ENCODE measurements at places on chromosomes 1 and 21.

- DNase-seq = no peak
These were observed at the start of gene PTPRC for GRCh38 chr1:198638894-198639635. Gene PTPRC (plus strand): TSS chr1:198639040. CDS start chr1:198639269, 229 bp downstream.

DNA sequence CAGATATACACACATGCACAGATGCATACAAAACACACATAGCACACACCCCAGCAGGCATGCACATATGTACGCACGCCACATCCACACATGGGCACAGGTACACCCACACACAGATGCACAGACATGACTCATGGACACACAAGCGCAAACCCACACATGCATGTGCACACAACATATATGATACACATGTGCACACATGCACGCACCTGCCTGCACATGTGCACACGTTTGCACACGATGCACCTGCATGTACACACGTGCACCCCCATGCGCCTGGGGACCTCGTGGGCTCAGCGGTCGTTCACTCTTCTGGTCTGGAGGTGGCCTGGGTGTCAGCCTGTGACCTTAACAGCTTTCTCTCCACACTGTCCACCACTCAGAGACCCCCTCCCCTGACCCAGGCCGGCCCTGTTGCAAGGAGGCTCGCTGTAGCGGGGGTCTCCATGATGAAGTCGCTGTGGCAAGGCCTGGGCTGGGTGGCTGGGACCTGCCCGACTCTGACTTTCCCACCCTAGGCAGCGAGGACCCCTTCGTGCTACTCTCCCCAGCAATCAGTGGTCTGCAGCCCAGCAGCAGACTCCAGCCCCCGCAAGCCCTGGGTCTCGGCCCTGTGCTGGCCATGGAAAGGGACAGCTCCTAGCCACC lies 92.1 kb upstream of the TTC34 start:
- DNase-seq = no peak

DNA sequence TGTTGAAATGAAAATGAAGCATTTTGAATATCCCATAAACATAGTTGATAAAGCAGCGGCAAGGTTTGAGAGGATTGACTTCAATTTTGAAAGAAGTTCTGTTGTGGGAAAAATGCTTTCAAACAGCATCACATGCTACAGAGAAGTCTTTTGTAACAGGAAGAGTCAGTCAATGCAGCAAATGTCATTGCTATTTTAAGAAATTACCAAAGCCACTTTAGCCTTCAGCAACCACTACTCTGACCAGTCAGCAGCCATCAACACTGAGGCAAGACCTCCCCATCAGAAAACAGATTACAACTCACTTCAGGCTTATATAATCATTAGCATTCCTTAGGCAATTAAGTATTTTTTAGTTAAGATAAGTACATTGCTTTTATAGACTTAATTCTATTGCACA lies 33.8 kb upstream of the FCRL3 start:
- no peak for DNase-seq

DNA sequence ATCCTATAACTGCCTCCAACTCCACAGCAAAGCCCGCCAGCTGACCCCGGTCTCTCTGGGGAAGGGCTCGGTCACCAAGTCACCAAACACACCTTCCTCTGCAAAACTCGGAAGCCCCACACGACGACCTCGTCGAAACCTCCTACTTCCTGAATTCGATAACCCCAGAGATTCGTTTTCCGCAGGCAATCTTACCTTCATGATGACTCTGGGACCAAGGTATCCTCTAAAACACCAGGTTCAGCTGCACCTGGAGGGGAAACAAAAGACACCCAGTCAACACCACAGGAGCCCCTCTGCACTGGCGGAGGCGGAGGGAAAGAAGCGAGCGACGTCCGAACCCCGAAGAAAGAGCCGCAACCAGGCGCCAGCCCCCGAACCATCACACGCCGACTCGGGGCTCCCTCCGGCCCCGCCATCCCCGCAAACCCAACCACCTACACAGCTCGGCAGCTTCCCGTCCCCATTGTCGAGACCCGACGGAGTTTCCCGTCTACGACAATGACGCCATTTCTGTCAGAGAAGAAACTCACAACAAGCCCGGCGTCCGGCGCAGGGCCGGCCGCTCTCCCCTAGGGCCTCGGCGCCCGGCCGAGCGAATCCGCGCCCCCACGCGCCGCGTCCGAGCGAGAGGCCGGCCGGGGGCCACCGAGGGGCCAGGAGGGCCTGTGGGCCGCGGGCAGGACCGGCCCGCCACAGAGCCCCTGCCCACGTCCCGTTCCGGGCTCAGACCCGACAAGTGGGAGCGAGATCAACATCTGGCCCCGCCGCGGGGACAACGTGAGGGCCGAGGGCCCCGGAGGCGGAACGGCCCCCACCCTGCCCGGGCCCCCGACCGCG lies 1.0 kb downstream of the ARID4B start:
- peak; percentile 32 for DNase-seq

DNA sequence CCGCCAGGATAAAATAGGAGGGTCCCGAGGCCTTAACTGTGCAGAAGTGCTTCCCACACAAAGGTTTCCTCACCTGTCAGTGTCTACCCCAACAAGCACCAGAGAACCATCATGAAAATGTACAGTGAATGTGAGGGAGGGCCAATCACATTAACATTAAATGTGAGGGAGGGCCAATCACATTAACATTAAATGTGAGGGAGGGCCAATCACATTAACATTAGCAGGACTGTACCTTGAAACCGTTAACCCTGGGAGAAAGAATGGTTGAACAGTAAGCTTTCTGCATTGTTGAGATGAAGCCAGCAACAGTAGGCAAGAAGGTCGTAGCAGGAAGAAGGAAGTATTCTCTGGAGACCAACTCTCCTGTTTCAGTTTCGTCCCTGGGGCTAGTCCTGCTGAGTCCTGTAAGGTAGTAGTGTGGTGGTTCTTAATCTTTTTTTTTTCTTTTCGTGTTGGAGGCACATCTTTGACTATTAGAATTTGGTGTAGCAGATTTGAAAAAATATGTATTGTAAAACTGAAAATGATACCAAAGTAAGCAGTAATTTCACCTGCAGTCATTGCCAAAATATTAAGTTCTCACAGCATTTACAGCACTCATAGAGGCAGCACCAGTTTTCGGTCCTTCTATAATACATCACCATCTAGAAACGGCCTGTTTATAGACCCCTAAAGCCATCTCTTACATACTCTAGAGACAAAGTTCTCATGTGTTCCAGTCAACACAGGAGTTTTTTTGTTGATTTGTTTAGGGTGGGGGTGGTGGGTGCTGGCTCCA lies 98.6 kb upstream of the PPP2R5A start:
- DNase-seq = no peak

DNA sequence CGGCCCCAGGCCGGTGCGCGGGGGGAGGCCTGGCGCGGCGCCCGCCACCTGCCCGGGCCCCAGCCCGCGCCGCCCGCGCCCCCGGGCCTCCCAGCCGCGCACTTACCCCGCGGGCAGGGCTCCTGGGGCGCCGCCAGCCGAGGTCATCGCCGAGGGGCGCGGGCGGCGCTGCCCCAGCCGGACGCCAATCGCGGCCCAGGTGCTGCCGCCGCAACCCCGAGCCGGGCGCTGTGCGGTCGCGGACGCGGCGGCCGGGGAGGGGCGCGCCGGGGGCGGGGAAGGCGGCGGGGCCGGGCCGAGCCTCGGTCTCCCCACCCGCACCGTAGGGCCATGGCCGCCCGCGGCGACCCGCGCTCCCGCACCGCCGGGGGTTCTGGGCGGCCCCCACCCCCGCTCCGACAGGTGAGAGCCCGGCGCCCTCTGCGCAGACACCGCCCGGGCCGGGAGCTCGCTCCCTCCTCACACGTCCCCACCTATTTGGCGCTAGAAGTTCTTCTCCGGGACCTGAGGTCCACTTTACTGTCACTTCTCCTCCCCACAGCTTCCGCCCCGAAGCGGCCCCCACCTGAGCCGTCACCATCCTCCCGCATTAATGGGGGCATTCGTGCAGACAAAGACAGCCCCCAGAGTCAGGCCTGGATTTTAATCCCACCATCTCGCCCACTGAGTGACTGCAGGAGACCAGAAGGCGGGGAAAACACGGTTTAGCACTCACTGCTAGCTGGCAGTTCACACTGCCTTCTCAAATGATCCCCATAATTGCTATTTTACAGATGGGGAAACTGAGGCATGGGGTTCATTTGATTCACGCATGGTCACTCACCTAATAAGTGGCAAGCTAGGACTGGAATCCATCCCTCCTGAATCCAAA lies at the start of gene TTC39A:
Gene TTC39A (minus strand): TSS at position 232 of the 871 bp plus-strand sequence. CDS start 85 bp downstream, at position 147.
- DNase-seq = no peak
